ENCODE measurements at places on chromosomes 4 and X. TPM values are rescaled to one million over a fixed set of nuclear protein-coding genes. Genes with fewer than 3 reads are reported as not detected.

TMEM255A gene
- total RNA-seq, result not detected

FOXO4 gene
- total RNA-seq, result 7.8 TPM

ESX1 gene
- not detected for total RNA-seq

KCND1 gene
- total RNA-seq, result 1.3 TPM

LARP7 gene
- total RNA-seq, result 48.1 TPM

XAGE5 gene
- total RNA-seq, result not detected

SSX1 gene
- total RNA-seq, result not detected

GAGE12J gene
- total RNA-seq, result not detected

PNMA6F gene
- not detected for total RNA-seq

Measured in activated naive CD8-positive, alpha-beta T cell treated with anti-CD3 and anti-CD28 coated beads for 36 hours (primary cell).